ENCODE measurements at places on chromosomes 16 and 17.
A peak's percentile ranks its signal among the peaks of the same experiment; 100 is the strongest.

GRCh38 chr16:68599586-68599985, 45.5 kb upstream of the CDH3 start:
- no peak for DNase-seq

GRCh38 chr16:23088018-23088417, 61.2 kb downstream of the USP31 start:
- DNase-seq: no peak

GRCh38 chr16:27156579-27156978, 46.7 kb upstream of the KDM8 start:
- no peak for DNase-seq

DNA sequence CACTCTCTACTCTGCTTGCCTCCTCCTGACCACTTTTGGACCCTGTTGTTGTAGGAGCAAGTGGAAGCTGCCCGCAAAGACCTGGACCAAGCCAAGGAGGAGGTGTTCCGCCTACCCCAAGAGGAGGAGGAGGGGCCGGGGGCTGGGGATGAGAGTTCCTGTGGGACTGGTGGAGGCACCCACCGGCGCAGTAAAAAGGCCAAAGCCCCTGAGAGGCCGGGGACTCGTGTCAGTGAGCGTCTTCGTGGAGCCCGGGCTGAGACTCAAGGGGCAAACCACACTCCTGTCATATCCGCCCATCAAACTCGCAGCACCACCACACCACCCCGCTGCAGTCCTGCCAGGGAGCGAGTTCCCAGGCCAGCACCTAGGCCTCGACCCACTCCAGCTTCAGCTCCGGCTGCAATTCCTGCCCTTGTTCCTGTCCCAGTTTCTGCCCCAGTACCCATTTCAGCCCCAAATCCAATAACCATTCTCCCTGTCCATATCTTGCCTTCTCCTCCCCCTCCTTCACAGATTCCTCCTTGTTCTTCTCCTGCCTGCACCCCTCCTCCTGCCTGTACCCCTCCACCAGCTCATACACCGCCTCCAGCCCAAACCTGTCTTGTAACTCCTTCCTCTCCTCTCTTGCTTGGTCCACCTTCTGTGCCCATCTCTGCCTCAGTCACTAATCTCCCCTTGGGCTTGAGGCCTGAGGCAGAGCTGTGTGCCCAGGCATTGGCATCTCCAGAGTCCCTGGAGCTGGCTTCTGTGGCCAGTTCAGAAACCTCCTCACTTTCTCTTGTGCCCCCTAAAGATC, 11.0 kb upstream of the PHKG2 start:
- DNase-seq: no peak

DNA sequence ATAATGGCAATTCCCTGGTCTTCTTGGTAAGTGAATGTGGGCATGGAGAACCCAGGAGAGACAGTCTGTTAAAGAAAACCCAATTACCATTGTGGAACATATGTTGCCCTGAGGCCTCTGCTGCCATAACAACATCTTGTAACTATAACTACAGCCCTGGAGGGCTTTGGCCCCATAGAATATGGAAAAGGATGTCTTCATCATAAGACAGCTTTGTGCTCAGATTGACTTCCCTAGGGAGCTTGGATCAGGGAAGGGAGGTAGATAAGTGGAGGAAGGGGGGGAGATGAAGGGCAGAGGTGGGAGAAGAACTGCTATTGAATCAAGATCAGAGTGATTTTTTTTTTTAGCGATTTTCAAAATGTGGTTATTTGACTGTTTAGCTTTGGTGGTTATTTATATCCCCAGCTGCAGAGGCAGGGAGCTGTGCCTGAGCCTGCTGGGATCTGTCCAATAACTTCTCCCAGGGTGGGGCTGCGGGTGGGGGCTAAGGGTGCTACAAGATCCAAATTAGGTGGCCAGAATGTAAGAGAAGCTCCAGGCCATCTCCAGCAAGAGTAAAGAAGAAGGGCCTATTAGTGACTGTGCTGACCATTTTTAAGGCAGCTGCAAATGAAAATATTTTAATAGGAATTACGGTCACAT, 5.3 kb upstream of the KAT7 start:
- no peak for DNase-seq

DNA sequence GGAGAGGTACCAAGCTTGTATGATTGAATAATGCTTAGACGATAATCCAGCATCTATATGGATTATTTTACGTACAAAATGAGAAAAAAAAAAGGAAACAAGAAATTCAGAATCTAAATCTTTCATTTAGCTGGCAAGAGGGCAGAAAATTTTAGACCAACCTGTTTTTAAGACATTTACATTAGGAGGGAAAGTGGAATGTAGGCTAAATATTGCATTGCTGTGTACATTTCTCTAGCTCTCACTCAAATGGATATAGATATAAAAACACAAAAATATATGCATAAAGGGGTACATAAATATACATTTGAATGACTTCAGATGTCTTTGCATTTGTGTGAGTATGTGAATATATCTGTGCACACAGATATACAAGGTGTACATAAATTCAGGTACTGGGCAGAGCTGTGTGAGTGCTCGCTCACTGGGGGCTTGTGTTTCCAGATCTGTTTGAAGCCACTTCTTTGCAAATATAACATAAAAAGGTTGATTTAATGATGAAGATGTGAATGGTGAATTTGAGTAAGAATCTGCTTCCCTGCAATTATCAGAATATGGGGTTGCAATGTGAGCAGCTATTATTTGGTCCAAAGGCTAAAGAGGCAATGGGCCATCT, 14.2 kb upstream of the ZFHX3 start:
- no peak for DNase-seq

DNA sequence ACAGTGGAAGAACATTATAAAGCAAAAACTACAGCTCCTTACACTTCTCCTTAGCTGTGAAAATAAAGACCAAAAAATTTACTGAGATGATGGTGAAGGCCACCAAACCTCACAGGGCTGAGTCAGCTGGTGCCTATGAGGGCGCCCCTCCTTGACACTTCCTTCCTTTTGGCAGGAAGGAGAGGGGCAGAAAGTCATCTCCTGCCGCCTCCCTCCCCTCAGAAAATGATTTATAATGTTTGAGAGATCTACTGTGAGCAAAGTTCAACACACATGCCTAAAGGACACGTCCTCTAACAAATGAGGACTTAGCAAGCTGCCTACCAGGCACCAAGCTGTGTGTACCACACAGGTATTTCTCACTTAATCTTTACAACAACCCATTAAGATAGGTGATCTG, 245.7 kb downstream of the PRKCA start:
- DNase-seq: peak; percentile 27

GRCh38 chr16:74117798-74118197, 178.8 kb upstream of the PSMD7 start:
- DNase-seq: no peak

DNA sequence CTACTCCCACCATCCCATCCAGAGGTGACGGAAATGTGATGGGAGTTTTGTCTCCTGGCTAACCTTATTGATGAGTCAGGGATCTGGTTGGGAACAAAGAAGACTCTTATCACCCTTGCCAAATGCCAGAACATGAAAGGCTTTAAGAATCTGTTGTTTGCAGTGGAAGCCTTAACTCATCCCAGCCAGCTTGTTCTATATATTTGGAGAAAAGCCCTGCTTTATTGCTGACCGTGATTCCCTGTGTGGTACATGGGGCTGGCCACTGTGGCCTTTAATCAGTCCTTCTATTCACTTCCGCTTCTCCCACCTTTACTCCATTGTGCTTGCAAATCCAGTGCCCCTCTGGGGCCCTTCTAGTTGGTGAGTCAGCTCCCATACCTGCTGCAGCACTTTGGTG, 156.6 kb downstream of the PHKB start:
- DNase-seq: no peak
